ENCODE measurements at places on chromosomes 4 and X. TPM values are rescaled to one million over a fixed set of nuclear protein-coding genes. Genes with fewer than 3 reads are reported as not detected.

Gene CDX4
- total RNA-seq = not detected

Gene BMP3
- total RNA-seq = 0.07 TPM

Gene SORCS2
- 7.1 TPM for total RNA-seq

Gene POF1B
- 1.5 TPM for total RNA-seq

Gene GAGE12H
- not detected for total RNA-seq

Gene CXCL11
- not detected for total RNA-seq

Gene SPP1
- total RNA-seq = 30.3 TPM

Gene IQCM
- total RNA-seq = 0.94 TPM

Gene NAA15
- 55.1 TPM for total RNA-seq

Gene P2RY4
- 1.1 TPM for total RNA-seq

Gene HAND2
- total RNA-seq = 34.3 TPM

Gene PNMA5
- total RNA-seq = not detected

Gene TMEM156
- total RNA-seq = not detected

Gene ZFYVE28
- 0.51 TPM for total RNA-seq

Gene RAI2
- 1.8 TPM for total RNA-seq

Gene MAGEA10
- total RNA-seq = not detected
